ENCODE measurements at places on chromosomes 1 and 21. TPM values are rescaled to one million over a fixed set of nuclear protein-coding genes. Genes with fewer than 3 reads are reported as not detected.

The HTR1D gene
- total RNA-seq: not detected

- no peaks in the 10 kb centered on the region for H3K36me3 ChIP-seq
- H3K27me3 ChIP-seq: no peaks in the 10 kb centered on the region
- H3K27ac ChIP-seq: no peak overlapping the region
- DNase-seq: no peak
- no peaks in the 10 kb centered on the region for H3K4me1 ChIP-seq
Observed at GRCh38 chr1:200369131-200369530, 40.7 kb downstream of the ZNF281 start.

The S100A2 gene
- 470 TPM for total RNA-seq

The GREM2 gene
- total RNA-seq: 1.2 TPM

The OR2T29 gene
- not detected for total RNA-seq

DNA sequence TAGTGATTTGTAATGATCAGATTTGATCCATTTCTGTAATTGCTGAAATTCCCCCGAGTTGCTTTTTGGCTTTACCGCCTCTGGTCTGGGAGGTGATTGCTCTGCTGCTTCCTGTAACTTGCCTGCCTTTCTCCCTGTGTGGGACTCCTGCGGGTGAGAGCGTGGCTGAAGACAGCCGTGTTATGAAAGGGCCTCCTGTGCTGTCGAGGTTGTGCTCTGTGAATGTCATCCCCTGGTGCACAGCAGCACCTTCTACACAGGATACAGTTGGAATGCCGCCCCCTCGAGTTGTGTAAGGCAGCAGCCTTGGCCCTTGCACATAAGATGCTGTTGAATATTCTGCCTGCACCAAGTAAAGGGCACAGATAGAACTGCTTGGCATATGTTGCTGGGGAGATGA, 5.9 kb downstream of the SOD1 start:
- H3K4me1 ChIP-seq: peaks cover 88% of the 10 kb centered on the region
- no peak overlapping the region for H3K4me3 ChIP-seq
- H3K27me3 ChIP-seq: no peaks in the 10 kb centered on the region

The OR2T35 gene
- not detected for total RNA-seq

GRCh38 chr1:181452746-181453145, 30.6 kb upstream of the CACNA1E start:
- no peaks in the 10 kb centered on the region for H3K27me3 ChIP-seq
- no peak overlapping the region for H3K4me3 ChIP-seq
- H3K4me1 ChIP-seq: no peaks in the 10 kb centered on the region
- no peaks in the 10 kb centered on the region for H3K36me3 ChIP-seq
- no peak for DNase-seq

GRCh38 chr1:36211841-36212240, 12.4 kb upstream of the THRAP3 start:
- H3K27ac ChIP-seq: no peak overlapping the region
- DNase-seq: no peak
- H3K27me3 ChIP-seq: no peaks in the 10 kb centered on the region
- no peaks in the 10 kb centered on the region for H3K36me3 ChIP-seq
- H3K4me3 ChIP-seq: no peak overlapping the region

- H3K36me3 ChIP-seq: no peaks in the 10 kb centered on the region
- no peaks in the 10 kb centered on the region for H3K4me1 ChIP-seq
- H3K4me3 ChIP-seq: no peak overlapping the region
Observed at GRCh38 chr1:247884797-247885413, 10.5 kb upstream of the OR2W3 start.

DNA sequence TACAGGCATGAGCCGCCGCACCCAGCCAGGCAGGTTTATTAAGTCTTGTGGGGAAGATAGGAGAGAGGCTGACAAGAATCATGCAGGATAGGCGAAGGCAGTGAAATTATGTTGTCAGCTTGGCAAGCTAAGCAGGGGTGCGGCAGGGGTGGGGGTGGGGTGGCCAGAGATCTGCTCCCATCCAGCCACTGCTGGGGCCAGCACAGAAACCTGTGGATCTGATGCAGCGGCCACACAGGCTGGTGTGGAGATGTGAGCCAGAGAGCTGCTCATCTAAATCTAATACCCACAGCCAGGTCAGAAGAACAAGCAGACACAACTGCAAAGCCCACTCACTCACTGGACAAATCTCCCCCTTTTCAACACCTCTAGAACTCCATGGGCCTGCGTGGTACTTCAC, 68.7 kb downstream of the KCTD3 start:
- DNase-seq: no peak
- no peak overlapping the region for H3K4me3 ChIP-seq
- H3K4me1 ChIP-seq: peaks cover 20% of the 10 kb centered on the region

The FRRS1 gene
- 22.1 TPM for total RNA-seq

DNA sequence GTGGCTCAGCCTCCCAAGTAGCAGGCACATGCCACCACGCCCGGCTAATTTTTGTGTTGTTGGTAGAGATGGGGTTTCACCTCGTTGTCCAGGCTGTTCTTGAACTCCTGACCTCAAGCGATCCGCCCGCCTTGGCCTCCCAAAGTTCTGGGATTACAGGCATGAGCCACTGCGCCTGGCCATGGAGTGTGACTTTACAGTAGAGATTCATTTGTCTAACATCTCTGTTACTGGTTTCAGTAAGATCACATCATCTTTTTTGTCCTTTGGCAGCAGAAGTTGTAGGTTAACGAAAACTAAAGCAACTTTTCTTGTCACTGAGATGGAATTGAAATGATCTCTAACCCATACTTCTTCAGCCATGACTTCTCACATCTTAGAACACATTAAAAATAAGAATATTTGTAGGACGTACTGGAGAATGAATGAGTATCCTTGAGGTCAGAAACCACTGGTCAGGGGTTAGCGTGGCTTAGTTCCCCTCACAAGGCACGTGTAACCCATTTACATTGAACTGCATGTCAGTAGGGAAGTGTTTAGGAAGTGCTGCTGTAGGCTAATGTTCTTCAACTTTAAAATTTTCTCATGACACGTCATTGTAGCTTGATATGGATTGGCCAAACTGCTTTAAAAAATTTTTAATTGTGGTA, 75.9 kb downstream of the CAMTA1 start:
- no peaks in the 10 kb centered on the region for H3K36me3 ChIP-seq
- no peaks in the 10 kb centered on the region for H3K27me3 ChIP-seq
- peaks cover 4% of the 10 kb centered on the region for H3K4me1 ChIP-seq
- H3K4me3 ChIP-seq: no peak overlapping the region

DNA sequence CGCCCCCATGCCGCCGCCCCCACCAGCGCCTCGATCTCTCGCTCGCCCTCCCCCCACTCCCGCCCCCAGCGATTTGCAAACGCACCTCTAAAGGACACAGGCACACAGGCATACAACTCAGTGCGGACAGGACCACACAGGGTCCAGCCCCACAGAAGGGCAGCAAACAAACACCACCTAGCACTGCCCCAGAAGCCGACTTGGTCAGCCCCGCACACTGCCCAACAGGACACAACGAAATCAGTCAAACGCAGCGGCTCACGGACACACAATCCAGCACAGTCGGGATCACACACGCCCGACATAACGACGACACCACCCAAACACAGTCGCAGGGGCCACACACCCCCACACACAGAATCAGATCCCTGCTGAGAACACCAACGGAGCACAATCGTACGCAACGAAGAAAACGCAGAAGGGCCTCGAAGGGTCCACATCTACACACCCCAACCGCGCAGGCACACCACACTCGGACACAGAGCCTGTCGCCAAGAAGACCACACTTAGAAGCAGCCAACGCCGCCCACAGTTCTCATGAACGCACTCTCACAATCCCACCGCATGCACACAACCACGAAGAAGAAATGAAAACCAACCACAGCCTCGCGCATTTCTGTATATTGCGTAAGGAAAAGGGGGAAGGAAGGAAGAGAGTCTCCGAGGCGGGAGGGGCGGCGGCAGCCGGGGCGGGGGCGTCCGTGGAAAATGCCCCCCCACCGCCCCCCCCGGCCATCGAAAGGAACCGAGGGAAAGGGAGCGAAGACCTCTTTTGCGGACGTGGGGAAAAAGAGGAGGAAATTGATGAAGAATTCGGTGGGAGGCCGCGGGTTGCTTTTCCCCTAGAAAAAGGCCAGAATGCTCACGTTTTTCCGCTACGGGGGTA, 481 bp downstream of the TAL1 start:
- peak overlapping the region; percentile 41 for H3K4me3 ChIP-seq
- DNase-seq: no peak
- H3K27ac ChIP-seq: peak overlapping the region; percentile 74
- H3K4me1 ChIP-seq: peaks cover 13% of the 10 kb centered on the region
- H3K27me3 ChIP-seq: peaks cover 32% of the 10 kb centered on the region
- no peaks in the 10 kb centered on the region for H3K36me3 ChIP-seq

DNA sequence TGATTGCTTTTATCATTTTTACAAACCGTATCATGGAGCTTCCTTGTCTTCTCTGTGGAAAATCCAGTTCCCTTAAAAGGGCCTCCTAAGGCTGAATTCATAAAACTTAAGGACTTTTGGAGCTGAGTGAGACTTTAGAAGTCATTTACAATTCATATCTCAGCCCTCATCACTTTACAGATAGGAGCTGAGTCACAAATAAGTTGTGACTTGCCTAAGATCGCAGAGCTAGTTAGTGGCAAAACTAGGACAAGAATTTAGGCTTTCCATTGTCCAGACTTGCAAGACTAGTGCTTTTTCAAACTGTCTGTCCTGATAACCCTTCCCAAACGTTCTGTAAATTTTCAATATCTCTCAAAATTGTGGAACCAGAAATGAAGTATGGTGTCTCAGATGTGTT, 37.3 kb downstream of the C1orf21 start:
- H3K27ac ChIP-seq: no peak overlapping the region
- H3K27me3 ChIP-seq: no peaks in the 10 kb centered on the region
- DNase-seq: no peak
- H3K4me1 ChIP-seq: peaks cover 77% of the 10 kb centered on the region

The FAM72C gene
- 0.49 TPM for total RNA-seq

DNA sequence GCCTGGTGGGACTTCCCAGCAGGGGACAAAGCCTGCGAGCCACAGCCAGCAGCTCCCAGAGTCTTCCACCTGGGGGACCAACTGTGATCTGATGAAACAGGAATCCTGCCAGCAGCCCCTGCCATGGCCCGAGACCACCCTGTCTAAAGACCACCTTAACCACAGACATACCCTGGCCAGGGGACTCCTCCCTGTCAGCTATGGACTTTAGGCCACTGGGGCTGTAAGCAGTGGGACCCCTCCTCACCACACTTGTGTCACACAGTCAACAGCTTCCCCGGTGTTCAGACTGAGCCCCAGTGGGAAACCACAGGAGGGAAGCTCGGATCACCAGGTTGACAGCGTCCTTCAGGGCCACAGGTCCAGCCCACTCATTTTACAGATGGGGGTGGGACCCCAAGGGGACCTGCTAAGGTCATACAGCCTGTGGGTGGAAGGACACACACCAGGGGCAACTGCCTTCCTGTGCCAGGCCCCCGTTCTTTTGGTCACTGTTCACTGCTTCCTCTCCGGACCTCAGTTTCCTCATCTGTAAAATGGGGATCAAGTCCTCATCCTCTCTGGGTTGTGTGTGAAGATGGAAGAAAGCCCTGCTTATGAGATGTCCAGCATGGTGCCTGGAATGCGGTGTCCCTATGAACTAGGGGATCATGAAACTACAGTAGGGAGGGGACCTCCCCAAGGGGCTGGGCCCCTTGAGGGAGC, 11.4 kb downstream of the EPHA2 start:
- peaks cover 12% of the 10 kb centered on the region for H3K36me3 ChIP-seq
- peaks cover 72% of the 10 kb centered on the region for H3K4me1 ChIP-seq
- H3K27ac ChIP-seq: peak overlapping the region; percentile 84
- peak overlapping the region; percentile 35 for H3K4me3 ChIP-seq
- no peak for DNase-seq
- H3K27me3 ChIP-seq: no peaks in the 10 kb centered on the region

- no peak for DNase-seq
- no peaks in the 10 kb centered on the region for H3K4me1 ChIP-seq
- no peak overlapping the region for H3K27ac ChIP-seq
Observed at GRCh38 chr1:240492832-240493440, 119.0 kb downstream of the GREM2 start.

GRCh38 chr1:191984856-191985255, 173.4 kb upstream of the RGS18 start:
- no peaks in the 10 kb centered on the region for H3K27me3 ChIP-seq
- H3K27ac ChIP-seq: no peak overlapping the region
- no peaks in the 10 kb centered on the region for H3K36me3 ChIP-seq
- no peak overlapping the region for H3K4me3 ChIP-seq
- H3K4me1 ChIP-seq: no peaks in the 10 kb centered on the region
- no peak for DNase-seq

Data from vagina (tissue), 2 donors.